ENCODE measurements at places on chromosomes 2 and 18.

- no peak for DNase-seq
Measured at GRCh38 chr2:139746901-139747300, 966.7 kb upstream of the NXPH2 start.

DNA sequence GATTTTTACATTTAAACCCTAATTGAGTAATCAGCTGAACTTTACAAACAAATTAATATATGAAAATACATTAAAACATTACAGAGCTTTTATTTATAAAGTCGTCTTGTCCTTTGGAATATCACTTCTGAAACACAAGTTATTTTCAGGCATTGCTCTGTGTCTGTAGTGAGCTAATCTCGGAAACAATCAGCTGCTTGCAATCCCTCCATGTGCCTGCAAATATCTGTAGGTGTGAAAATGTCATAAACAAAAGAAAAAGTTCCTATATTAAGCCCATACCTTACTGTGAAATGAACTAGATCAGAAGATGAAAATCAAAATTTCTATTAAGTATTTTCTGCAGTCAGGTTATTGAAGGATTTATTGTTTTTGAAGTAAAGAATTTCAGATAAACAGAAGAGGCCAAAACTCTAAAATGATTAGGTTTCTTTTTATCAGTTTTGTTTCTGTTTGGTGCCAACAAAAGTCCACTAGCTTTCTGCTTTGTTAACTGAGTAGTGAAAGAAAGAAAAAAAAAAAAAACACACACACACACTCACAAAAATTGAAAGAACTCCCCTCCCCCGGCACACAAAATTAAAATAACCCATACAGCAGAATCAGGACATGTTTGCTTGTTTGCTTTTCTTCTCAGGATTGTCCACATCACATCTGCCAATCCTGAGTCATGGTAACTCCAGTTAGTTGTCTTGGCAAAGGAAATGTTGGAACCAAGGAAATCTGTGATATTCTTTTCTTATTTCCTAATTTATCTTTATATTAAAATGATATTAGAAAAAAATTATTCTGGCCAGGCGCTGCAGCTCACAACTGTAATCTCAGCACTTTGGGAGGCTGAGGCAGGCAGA is 627.0 kb upstream of the SLC39A10 start:
- DNase-seq: no peak

DNA sequence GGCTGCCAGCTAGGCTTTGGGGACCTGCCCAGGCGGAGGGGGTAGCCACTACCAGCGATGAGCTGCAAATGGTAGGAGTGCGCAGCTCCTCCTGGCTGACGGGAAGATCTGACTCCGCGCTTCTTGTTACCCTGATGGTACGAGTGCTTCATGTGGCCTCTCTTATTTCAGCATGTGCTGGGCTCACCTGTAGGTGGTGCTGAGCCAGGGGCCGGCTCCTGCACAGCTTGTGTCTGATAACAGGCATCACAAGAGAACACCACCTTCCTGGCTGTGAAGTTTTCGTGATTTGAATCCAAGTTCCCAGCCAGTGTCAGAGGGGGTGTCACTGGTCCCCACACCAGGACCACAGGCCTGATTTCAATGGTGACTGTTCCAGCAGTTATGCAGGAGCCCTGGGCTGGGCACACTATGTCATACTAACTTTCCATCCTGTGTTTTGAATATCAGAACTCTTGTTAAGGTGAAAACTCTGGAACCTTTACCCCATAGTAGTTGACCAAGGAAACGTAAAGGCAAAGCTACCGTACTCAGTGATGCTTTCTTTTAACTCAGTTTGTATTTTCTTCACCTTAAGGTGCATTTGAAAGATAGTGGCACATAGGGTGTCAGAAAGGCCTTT is 28.0 kb downstream of the APCDD1 start:
- no peak for DNase-seq

DNA sequence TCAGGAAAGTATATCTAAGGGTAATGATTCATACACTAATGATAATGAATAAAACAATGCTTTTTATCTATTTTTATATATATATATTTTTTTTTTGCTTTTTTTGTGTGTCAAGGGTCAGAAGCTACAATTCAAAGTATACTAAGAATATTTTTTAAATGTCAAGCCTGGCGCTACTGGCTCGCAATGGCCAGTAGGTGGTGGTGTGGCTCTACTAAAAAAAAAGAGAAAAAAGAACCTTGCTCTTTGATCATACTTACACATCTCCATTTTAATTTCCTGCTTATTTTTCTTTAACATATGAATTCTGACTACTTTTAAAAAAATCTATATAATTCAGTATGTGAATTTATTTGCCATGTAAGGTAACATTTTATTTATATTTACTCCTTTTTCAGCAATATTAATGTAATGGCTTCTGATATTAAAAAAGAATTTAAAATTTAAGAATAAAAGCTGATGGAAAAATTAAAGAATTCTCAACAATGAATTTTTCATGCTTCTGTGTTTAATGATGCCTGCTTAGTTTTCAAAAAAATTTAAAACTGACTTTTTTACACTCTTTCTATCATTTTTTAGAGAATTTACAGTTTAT is 232.9 kb downstream of the GULP1 start:
- DNase-seq: peak; percentile 36

DNA sequence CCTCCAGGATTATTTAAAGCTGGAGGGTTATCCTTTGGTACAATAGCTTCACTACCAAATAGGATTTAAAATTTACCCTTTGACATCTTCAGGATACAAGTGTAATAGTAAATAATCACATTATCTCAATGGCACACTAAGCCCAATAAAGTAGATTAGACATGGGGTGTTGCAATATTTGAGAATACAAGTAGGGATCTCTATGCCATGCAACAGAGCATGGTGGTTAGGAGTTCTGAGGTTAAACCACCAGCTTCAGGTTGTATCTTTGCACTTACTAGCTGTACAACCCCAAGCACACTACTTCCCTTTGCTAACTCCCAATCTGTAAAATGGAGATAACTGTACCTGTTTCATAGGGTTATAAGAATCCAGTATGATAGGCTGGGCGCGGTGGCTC is 6.2 kb downstream of the MBD2 start:
- no peak for DNase-seq

- no peak for DNase-seq
Measured at GRCh38 chr2:100130595-100131391, 11.6 kb downstream of the AFF3 start.

Measured in Right ventricle myocardium superior (tissue), 1 donor.